ENCODE measurements at places on chromosomes 5 and 9. TPM values are rescaled to one million over a fixed set of nuclear protein-coding genes. Genes with fewer than 3 reads are reported as not detected.

GRCh38 chr5:82802954-82803353, 274.2 kb downstream of the TMEM167A start:
- no peak for DNase-seq

GRCh38 chr5:97164846-97165245, 18.2 kb downstream of the RIOK2 start:
- no peak for DNase-seq

DNA sequence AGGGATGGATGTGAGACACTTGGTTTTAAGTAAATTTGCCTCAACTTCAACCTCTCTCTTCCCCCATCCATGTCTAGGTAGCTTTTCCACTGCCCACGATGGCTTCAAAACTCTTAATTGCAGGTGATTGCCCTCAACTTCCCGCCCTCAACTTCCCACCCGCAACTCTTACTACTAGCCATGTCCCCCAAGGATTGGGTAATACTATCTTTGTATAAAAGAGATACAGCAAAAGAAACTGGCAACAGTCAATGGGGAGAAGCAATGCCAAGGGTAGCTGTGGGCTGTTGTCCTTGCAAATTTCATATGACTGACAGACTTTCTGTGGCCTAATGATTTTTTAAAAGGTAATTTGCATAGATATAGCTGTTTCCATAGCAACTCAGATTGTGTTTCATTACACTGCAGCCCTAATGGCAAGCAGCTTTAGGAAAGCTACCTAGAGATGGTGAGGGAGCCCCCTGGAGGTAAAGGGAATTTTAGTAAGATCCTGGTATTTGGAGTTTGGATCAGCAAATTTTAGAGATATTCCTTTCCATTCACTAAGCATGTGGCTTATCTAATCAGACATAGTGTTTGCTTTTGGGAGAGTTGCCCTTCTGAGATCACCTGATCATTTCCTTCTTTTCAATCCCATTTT, 421.5 kb upstream of the DAP start:
- no peak for DNase-seq

The FABP6 gene
- 0.40 TPM for polyA plus RNA-seq

The TDRD7 gene
- polyA plus RNA-seq: 7.2 TPM

The GZMA gene
- 0.31 TPM for polyA plus RNA-seq

All from renal pelvis (tissue), 12 donors.